ENCODE measurements at places on chromosomes 1 and 21.

- no peak for DNase-seq
Measured at GRCh38 chr21:46226146-46226545, 2.4 kb downstream of the LSS start.

GRCh38 chr1:221015159-221015790, 136.0 kb downstream of the HLX start:
- no peak for DNase-seq

DNA sequence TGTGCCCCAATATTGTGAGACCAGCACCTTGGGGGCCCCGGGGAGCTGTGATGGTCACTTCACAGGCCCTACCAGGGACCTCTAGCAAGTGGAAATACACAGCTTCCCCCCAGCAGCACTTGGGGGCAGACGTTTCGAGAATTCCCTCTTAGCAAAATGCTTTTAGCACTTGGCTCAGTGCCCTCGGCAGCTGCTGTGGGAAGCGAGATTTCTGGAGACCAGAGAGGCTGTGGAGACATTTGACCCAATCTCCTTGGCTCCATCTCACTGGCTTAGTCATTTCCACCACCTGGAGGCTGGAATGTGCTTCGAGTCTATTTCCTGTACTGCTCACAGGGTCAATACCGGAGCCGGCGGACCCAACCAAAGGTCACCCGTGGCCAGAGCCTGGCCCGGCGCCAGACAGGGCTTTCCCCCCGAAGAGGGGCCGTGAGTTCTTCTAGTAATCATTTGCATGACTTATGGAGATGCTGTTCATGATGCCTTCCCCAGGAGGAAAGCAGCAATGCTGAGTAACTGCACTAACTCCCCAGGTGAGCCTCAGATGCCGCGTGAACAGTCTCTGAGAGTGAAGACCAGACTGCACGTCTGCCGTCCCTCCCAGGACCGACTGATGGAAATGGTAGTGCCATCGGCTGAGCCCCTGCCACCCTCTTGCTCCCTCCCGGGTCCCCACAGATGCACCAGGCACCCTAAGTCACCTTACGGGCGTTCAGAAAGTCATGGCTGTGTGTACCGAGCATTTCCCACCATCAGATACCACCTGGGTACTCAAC, 4.4 kb upstream of the C2CD2 start:
- DNase-seq = peak; percentile 93

DNA sequence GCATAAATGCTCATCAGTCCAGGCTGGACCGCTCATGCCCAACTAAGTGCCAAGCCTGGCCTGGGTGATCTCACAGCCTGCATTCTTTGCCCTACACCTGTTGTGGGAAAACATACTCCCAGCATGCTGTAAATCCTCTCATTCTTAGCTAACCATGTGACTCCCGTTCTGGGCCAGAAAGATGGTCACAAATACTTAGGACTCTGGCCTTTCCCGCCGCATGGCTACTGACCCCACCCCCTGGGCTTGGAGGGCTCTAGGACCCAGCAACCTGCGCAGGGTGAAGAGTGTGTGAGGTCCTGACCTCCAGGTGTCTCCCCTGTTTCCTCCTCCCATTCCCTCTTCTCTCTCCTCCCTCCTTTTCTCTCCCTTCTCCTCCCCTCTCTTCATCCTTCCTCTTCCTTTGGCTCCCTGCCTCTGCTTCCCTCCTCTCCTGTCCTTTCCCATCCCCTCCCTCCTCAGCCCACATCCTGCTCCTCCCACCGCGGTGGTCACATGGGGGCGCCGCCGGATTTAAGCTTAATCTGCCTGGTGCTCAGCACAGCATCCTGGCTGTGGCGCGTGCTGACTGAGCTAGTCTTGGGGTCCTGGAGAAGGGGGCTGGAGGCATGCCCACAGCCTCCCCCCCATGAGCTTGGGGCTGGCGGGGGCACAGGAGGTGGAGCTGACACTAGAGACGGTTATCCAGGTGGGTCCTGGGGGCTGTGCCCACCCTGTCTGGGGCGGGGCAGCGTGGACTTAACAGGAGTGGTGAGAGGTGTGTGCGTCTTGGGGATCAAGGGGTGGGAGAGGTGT, at the start of gene CROCC:
Gene CROCC (plus strand): TSS at position 541 of the 795 bp plus-strand sequence. CDS start 88 bp downstream, at position 629.
- peak; percentile 54 for DNase-seq

- no peak for DNase-seq
Measured at GRCh38 chr1:215181518-215181917, 99.0 kb downstream of the KCNK2 start.

- DNase-seq = peak; percentile 42
Measured at GRCh38 chr1:111221633-111222291, 5.8 kb upstream of the CHI3L2 start.

DNA sequence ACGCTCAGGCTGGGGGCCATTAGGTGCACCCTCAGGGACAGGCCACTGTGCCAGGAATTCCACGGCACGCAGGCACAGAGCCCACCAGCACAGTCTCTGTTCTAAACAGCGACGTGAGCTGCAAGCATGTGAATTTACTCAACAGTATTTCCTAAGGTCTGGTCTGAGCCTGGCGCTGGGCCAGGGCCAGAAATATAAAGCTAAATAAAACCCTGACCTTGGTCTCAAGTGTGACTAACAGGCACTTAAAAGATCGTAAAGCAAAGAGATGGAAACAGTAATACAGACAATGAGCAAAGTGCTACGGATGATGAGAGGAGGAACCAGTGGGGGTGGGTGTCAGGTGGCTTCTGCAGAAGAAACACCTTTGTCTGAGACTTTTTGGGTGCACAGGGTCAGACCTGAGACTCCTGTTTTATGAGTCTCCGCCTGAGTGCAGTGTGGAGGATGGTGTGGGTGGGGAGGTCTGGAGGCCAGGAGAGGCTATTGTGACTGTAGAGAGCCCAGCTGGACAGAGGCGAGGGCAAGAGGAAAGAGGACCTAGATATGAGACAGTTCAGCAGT, 53.4 kb upstream of the EDN2 start:
- peak; percentile 96 for DNase-seq

DNA sequence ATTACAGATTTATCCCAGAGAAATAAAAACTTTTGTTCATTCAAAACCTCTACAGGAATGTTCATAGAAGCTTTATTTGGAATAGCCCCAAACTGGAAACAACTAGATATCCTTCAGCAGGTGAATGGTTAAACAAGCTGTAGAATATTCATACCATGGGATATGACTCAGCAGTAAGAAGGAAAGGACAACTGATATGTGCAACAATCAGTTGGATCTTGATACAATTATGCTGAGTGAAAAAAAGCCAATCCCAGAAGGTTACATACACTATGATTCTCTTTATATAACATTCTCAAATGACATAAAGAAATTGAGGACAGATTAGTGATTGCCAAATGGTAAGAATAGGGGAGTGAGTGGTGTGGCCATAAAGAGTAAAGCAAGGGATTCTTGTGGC, 376.7 kb downstream of the S1PR1 start:
- DNase-seq = no peak
